Activated T-cell treated with anti-CD3 and anti-CD28 coated beads, Interleukin-2, amount 50 U/mL, for 72 hours (primary cell): ENCODE measurements at places on chromosomes 7 and 10. TPM values are rescaled to one million over a fixed set of nuclear protein-coding genes. Genes with fewer than 3 reads are reported as not detected.
A peak's percentile ranks its signal among the peaks of the same experiment; 100 is the strongest.

GRCh38 chr10:131016556-131016955, 295.0 kb downstream of the TCERG1L start:
- H3K27ac ChIP-seq: no peak overlapping the region
- no peaks in the 10 kb centered on the region for H3K27me3 ChIP-seq
- no peaks in the 10 kb centered on the region for H3K4me1 ChIP-seq
- no peaks in the 10 kb centered on the region for H3K36me3 ChIP-seq
- DNase-seq: no peak

DNA sequence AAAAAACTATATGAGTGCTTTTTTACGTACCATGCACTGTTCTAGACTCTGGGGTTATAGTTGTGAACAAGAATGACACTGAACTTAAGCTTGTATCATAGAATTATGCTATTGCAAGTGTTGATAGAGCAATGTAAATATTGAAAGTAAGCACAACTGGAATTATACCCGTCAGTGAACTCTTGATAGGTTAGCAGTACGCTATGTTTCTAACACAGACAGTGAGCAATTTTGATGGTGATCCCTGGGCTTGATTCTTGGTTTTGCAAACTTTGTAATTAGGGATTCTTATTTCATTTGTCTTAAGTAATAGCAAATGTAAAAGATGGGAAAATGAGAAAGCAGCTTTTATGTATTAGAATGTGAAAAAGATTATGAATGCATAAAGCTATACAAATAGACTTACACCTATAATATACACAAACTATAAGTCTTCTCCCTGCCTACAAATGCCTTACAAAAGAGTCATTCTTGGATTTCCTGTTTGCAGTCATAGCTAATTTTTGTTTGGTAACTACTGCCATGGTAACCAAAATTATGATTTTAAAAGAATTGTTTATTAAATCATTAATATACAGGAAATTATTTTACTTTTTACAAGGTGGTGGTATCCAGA, 6.7 kb downstream of the TES start:
- no peak for DNase-seq
- peaks cover 93% of the 10 kb centered on the region for H3K4me1 ChIP-seq
- H3K4me3 ChIP-seq: no peak overlapping the region
- peaks cover 3% of the 10 kb centered on the region for H3K36me3 ChIP-seq

STK31 gene
- total RNA-seq: 1.3 TPM

- H3K27ac ChIP-seq: no peak overlapping the region
- no peaks in the 10 kb centered on the region for H3K27me3 ChIP-seq
- H3K36me3 ChIP-seq: peaks cover 9% of the 10 kb centered on the region
- H3K4me1 ChIP-seq: peaks cover 20% of the 10 kb centered on the region
Measured at GRCh38 chr7:135197906-135198655, 13.2 kb downstream of the WDR91 start.

GALNT11 gene
- 18.0 TPM for total RNA-seq

DNA sequence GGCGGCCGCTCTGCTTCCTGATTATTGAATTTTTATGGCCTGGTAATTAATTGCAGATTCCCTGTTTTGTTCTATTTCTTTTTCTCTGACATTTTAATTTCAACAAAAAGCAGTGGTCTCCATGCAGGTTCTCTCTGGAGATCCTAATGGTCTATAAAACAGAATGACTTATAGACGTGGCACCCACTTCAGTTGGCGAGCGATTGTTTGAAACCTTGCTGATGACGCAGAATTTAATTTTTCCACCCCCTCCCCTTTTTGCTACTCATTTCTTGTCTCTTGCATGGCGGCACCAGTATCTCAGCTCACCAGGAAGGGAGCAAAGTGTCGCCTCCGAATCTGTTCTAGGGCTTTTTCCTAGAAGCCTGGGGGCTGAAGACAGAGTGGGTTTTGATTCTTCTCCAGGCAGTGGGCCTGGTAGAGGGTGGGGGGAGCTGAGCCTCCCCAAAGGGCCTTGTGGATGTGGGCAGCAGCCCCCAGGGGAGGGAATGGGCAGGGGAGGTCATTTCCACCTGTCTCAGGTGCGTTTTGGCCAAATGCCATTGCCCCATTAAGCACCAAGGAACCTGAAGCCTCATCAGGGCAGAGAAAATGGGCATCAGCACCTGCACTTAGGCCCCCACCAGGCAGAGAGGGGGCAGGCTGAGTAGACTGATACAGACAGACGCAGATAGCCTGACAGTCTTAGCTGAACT, 3.5 kb upstream of the COMTD1 start:
- H3K4me3 ChIP-seq: no peak overlapping the region
- peak overlapping the region; percentile 46 for H3K27ac ChIP-seq
- no peaks in the 10 kb centered on the region for H3K36me3 ChIP-seq
- no peak for DNase-seq
- no peaks in the 10 kb centered on the region for H3K27me3 ChIP-seq
- peaks cover 8% of the 10 kb centered on the region for H3K4me1 ChIP-seq

GARIN1A gene
- total RNA-seq: 2.7 TPM

GRCh38 chr10:128092454-128092853, 33.8 kb downstream of the MKI67 start:
- no peaks in the 10 kb centered on the region for H3K27me3 ChIP-seq
- H3K4me1 ChIP-seq: peaks cover 32% of the 10 kb centered on the region
- no peak overlapping the region for H3K4me3 ChIP-seq
- no peaks in the 10 kb centered on the region for H3K36me3 ChIP-seq
- H3K27ac ChIP-seq: no peak overlapping the region
- no peak for DNase-seq

GRCh38 chr7:44109991-44110390, 5.8 kb downstream of the AEBP1 start:
- H3K4me3 ChIP-seq: no peak overlapping the region
- H3K36me3 ChIP-seq: no peaks in the 10 kb centered on the region
- H3K4me1 ChIP-seq: peaks cover 12% of the 10 kb centered on the region
- H3K27me3 ChIP-seq: no peaks in the 10 kb centered on the region

SKIDA1 gene
- total RNA-seq: 0.41 TPM

GRCh38 chr10:94602729-94603515, 57.3 kb downstream of the HELLS start:
- H3K27ac ChIP-seq: peak overlapping the region; percentile 29
- H3K27me3 ChIP-seq: no peaks in the 10 kb centered on the region
- H3K4me1 ChIP-seq: peaks cover 56% of the 10 kb centered on the region
- H3K36me3 ChIP-seq: peaks cover 17% of the 10 kb centered on the region
- peak overlapping the region; percentile 12 for H3K4me3 ChIP-seq
- no peak for DNase-seq

OR2A5 gene
- not detected for total RNA-seq

DNA sequence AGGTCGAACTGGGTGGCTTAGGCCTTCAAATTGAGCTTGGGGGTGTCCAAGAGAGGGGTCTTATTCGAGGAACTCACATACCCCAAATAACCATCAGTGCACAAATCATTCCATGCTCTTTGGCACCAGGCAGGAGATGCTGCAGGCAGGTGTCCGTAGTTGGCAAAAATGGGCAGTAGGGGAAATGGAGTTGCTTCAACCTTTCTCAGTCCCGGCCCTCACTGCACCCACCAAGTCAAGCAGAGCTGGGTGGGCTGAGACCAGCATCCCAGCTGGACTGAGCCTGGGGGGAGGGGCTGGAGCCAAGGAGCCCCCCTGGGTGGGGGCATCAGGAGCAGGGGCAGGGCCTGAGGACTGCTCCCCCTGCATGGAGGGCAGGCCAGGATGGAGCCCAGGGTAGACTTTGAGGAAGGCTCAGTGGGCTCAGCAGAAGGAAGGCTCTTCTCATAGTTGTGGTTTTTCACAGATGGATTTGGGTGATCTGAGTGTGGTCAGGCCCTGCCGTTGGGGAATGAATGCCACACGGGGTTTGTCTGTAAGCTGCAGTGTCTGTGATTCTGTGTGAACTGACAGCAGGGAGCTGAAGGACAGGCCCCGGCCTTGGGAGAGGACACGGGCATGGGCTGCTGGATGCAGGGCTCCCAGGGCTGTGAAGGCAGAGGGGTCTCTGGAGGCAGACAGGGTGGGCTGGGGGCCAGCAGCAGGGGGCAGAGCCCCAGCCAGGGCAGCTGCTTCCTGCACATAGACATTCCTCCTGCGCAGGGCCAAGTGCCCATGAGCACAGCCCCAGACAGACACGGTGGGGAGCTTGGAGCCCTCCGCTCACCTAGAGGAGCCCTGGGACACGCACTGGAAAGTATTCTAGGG, 144.5 kb downstream of the ADCY1 start:
- no peaks in the 10 kb centered on the region for H3K4me1 ChIP-seq
- no peaks in the 10 kb centered on the region for H3K27me3 ChIP-seq
- no peak overlapping the region for H3K4me3 ChIP-seq
- H3K36me3 ChIP-seq: no peaks in the 10 kb centered on the region
- no peak for DNase-seq

DNA sequence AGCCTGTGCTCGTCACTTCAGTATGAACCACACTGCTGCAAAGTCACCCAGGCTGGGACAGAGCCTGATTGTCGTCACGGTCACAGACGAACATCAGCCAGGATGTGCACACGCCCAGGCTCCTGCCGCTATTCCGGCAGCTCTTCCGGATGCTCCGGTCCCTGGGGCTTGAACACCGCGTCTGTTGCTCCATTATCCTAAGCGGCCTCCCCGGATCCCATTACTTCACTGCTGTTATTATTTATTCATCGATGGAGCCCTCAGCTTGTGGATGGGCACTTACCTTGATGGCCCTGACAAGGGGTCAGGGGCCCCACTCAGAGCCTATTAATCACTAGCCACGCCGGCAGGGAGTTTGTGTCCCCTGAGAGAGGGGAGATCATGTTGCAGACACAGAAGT, 120.8 kb upstream of the PCBD1 start:
- H3K27me3 ChIP-seq: no peaks in the 10 kb centered on the region
- DNase-seq: no peak
- no peak overlapping the region for H3K4me3 ChIP-seq
- H3K27ac ChIP-seq: no peak overlapping the region
- H3K36me3 ChIP-seq: no peaks in the 10 kb centered on the region
- no peaks in the 10 kb centered on the region for H3K4me1 ChIP-seq

AGBL3 gene
- total RNA-seq: 2.4 TPM

- H3K27me3 ChIP-seq: no peaks in the 10 kb centered on the region
- no peaks in the 10 kb centered on the region for H3K36me3 ChIP-seq
- no peak overlapping the region for H3K4me3 ChIP-seq
Measured at GRCh38 chr7:129644634-129645230, 33.2 kb downstream of the NRF1 start.

DNA sequence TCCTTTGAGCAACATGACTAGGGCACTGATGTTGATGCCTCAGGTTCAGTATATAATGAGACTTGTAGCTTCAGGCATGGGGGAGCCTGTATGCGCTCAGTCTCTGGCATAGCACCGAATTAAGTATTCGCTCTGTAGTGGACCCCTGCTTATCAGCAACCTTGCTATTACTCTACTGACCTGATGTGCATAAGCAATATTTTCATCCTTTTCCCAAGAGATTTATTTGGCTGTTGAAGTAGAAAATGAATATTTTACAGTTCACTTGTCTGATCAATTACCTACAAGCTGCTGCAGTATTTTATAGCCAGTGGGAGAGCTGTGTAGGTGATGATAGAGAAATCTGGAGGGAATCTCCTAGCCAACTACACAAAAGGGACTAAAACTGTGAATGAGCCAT, 781.6 kb upstream of the PHF14 start:
- no peaks in the 10 kb centered on the region for H3K4me1 ChIP-seq
- H3K4me3 ChIP-seq: no peak overlapping the region
- no peak overlapping the region for H3K27ac ChIP-seq
- H3K27me3 ChIP-seq: no peaks in the 10 kb centered on the region
- no peaks in the 10 kb centered on the region for H3K36me3 ChIP-seq

- H3K36me3 ChIP-seq: no peaks in the 10 kb centered on the region
- no peaks in the 10 kb centered on the region for H3K4me1 ChIP-seq
- no peak overlapping the region for H3K4me3 ChIP-seq
- no peaks in the 10 kb centered on the region for H3K27me3 ChIP-seq
- no peak for DNase-seq
- no peak overlapping the region for H3K27ac ChIP-seq
Measured at GRCh38 chr10:76624470-76624869, 1013.1 kb downstream of the KCNMA1 start.

DNA sequence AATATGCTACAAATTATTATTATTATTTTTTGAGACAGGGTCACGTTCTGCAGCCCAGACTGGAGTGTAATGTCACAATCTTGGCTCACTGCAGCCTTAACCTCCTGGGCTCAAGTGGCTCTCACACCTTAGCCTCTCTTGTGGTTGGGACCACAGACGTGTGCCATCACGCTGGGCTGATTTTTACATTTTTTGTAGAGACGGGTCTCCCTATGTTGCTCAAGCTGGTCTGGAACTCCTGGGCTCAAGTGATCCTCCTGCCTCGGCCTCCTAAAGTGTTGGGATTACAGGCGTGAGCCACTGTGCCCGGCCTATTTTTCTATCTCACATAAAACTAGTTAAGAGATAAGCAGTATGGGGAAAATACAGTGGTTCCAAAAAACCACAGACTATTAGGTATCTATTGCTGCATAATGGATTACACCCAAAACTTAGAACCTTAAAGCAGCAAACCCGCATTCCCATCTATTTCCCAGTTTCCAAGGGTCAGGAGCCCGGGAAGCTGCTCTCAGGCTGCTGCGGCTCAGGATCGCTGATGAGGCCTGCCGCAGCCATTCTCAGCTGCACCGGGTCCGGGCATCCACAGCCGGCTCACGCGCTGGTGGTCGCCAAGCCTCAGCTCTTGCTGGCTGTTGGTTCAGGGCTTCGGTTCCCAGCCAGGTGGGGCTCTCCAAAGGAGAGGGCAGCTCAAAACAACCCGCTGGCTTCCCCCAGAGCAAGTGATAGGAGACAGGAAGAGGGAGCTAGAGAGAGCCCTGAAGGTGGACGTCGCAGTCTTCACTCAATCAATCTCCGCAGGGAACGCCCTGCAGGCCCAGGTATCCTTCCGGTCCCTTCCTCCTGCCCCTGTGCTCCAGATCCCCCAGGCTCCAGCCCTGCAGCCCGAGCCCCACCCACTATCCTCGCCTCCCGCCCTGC, 128.2 kb downstream of the UBE2H start:
- DNase-seq: peak; percentile 46
- H3K27ac ChIP-seq: peak overlapping the region; percentile 85
- H3K36me3 ChIP-seq: no peaks in the 10 kb centered on the region
- no peaks in the 10 kb centered on the region for H3K27me3 ChIP-seq

DNA sequence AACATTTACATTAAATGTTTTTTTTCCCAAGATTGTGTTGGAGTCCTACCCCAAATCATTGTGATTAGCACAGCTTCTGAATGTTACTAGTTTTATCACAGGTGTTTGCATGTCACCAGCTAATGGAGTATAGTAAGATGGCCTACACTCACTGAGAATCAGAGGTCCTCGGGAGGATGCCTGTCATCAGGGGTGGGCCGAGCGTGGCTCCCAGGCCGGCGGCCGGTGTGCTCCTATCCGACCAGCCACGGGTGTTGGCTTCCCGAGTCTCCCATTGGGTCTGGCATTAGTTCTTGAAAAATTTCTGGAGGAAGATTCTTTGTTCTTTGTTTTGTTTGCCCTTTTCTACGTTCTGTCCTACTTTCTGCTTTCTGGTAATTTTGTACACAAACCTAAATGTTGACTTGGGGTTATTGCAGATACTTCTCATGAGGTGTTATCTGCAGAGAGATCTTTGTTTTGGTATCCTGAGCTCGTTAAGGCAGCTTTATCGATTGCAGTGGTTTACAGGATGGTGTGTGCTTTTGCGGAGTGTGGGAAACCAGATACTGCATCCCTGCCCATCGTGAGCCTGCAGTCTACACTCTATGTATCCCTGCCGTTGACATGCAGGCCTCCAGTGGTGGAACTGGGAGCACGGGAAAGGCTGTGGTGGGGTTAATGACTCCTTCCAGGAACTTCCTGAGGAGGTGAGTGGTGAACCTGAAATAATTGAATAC, 67.3 kb upstream of the DNAJB6 start:
- H3K27me3 ChIP-seq: no peaks in the 10 kb centered on the region
- no peak for DNase-seq
- no peak overlapping the region for H3K4me3 ChIP-seq
